ENCODE measurements at places on chromosomes 5 and 9.

DNA sequence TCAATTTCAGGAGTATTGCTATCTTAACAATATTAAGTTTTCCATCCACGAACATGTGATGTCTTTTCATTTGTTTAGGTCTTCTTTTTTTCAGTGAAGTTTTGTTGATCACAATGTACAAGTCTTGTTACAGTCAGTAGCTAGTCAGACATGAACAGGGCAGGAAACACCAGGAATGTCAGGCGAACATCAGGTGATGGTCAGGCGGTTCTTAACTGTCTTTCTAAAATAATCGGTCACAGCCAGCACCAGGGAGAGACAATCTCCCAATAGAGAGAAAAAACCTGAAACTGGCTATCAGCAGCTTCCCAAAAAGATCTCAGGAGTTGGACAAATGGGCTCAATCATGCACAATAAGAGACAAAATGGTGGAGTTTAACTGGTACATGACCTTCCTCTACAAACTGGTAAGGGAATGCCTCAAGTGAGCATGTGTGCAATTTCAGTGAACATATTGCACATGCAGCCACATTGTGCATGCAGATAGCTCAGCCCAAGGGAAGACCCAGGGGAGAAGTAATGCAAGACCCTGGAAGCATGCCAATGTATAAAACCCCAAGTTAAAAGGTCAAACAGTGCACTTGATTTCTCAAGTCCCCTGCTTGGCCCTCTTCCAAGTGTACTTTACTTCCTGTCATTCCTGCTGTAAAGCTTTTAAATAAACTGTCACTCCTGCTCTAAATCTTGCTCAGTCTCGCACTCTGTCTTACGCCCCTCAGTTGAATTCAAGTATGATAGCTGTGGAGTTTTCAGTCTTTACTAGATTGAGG lies 176.1 kb upstream of the RASEF start:
- DNase-seq: peak; percentile 26

GRCh38 chr5:74143151-74143550 lies 497.4 kb downstream of the ENC1 start:
- no peak for DNase-seq

DNA sequence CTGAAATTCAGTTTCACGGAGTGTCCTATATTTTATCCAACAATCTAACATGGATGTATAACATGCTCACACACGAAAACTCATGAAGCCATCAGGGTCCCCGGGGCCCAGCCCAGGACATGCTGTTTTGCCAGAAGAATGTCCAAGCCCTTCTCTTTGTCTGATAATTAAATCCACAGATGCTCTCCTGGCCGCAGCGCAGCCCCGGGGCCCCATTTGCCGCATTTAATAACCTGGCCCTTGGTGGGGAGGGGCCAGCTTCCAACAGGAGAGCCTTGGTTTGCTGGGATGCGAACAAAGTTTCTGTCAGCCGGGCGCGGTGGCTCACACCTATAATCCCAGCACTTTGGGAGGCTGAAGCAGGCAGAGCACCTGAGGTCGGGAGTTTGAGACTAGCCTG lies 30.0 kb downstream of the PLPP7 start:
- DNase-seq: peak; percentile 88

GRCh38 chr9:123421186-123421585 lies 65.2 kb downstream of the CRB2 start:
- DNase-seq: no peak

GRCh38 chr9:89080193-89080592 lies 88.9 kb downstream of the S1PR3 start:
- DNase-seq: no peak

- DNase-seq: no peak
Observed at GRCh38 chr5:110973510-110973909, 98.0 kb upstream of the TSLP start.

GRCh38 chr5:97764700-97765099 lies 581.7 kb upstream of the RIOK2 start:
- DNase-seq: no peak

DNA sequence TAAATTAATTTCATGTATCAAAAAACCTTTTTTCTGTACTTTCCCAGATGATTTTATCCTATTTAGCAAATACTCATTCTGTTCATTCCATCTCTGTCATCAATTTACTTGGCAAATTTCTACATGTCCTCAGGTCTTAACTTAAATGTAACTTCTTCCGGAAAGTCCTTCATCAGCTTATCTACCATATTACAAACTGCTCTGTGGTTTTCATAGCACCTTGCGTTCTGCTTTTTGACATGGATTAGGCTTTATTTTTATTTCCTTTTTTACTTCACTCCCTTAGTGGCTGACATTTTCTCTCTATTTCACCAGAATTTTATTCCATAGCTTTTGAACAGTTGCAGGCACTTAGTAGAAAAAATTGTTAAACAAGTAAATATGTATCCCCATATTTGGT lies 1040.8 kb downstream of the TAF11L14 start:
- DNase-seq: no peak

GRCh38 chr5:151205411-151205810 lies 18.5 kb downstream of the CCDC69 start:
- DNase-seq: no peak

DNA sequence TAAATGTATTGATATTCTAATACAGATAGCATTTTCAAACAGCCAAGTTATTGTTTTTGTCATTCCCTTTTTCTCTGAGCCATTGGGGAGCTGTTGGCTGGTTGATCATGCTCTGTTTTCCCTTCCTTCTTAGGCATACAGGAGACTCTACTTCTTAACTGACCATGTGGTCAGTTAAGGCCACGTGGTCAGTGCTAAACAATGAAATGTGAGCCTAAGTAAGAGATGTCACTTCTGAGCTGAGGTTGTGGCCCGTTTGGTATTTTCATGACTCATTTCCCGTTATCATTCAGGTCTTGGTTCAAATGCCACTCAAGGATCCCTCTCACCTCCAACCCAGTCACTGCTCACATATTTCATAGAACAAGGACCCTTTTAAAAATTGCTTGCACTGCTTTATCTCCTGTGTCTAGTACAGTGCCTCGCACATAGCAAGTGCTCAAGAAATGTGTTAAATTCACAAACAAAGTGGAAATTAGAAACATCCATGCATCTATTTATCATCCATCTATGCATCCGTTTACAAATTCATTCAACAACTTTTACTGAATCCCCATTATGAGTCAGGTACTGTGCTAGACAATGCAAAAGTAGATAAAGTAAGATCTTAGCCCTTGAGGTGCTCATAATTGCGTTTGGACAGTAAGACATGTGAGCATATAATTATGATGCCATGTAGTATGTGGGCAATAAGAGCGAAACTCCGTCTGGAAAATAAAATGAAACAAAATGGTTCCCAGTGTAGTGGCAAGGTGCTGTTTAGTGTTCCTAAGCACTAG lies 50.7 kb downstream of the ARRDC3 start:
- DNase-seq: no peak

- DNase-seq: no peak
Observed at GRCh38 chr9:101269591-101270283, 115.1 kb downstream of the BAAT start.

GRCh38 chr5:168288349-168289245 lies 2.8 kb upstream of the WWC1 start:
- no peak for DNase-seq

GRCh38 chr5:121264605-121265004 lies 587.1 kb upstream of the FTMT start:
- DNase-seq: no peak

DNA sequence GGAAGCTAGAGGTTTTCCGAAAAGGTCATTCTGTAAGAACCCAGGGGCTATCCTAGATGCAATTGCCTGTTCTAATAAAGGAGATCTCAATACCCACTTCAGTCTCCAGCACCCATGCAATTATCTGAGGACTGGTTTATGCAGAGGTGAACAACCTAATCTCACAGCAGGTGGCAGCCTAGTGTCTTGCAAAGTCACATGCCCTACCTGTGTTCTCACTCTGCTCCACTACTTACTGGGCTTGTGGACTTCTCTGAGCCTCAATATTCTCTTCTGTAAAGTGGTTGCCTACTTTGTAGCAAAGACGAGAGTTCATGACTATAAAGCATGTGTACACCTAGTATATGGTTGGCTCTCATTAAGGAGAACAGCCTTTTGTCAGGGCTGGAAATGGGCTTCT lies 21.0 kb upstream of the ALDH1B1 start:
- DNase-seq: no peak

- DNase-seq: no peak
Observed at GRCh38 chr9:108640230-108640629, 215.6 kb downstream of the ACTL7B start.

DNA sequence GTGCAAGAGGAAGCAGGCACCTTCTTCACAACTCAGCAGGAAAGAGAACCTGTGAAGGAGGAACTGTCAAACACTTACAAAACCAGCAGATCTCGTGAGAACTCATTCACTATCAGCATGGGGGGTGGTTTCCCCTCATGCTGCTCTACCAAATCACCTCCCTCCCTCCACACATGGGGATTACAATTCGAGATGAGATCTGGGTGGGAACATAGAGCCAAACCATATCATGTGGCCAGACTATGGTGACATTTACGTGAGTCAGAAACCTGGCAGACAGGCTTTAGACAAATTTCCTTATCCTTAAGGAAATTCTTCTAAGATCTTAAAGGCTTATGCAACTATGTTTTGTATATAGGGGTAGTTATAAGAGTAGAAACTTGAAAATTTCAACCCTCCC lies 8.7 kb upstream of the AOPEP start:
- DNase-seq: no peak

DNA sequence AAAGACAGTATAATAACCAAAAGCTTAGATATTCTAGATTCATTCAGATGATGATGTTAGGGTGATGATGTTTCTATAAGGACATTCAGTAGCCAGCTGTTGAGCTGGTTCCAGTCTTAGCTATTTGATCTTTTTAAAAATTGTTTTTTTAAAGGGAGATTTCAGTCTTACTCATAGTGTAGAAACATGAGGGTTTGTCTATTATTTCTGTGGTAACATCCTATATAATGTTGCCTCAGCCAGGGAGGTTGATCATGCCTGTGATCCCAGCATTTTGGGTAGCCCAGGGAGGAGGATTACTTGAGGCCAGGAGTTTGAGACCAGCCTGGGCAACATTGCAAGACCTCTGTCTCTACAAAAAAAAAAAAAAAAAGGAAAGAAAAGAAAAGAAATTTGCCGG lies 167.8 kb downstream of the DOCK2 start:
- no peak for DNase-seq

DNA sequence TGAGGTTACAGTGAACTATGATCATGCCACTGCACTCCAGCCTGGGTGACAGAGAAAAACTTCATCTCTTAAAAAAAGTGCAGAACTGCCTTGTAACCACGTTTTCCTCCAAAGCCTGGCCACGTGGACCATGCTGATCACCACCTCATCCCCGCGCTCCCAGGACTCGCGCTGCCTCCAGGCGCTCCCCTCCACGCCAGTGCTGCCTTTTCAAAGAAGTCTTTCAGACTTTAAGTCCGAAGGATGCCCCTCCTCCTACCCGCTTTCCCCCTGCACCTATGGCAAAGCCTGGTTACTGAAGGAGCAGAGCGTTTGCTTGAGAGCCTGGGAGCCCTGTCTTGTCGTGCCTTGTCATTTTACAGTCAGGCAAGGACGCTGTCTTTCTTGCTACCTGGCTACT lies 43.8 kb downstream of the HABP4 start:
- no peak for DNase-seq

- DNase-seq: peak; percentile 43
Observed at GRCh38 chr9:134554373-134555093, 87.1 kb upstream of the COL5A1 start.

DNA sequence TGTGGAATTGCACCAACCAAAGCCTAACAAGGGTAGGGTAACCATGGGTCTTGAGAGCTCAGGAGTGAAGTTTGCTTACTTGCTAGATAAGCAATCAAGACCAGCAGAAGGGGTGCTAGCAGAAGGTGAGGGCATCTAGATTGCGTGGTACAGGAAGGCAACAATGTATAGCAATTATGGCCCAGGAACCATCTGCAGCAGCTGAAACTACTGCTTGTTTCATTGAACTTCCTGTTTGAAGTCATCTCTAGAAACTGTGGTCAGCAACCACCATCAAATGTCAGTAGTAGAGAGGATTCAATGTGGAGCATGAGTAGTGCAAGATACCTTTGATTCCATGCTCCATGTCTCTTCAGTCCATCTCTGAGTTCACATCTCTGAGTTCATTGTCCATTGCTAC lies 462.1 kb upstream of the GRAMD2B start:
- no peak for DNase-seq

DNA sequence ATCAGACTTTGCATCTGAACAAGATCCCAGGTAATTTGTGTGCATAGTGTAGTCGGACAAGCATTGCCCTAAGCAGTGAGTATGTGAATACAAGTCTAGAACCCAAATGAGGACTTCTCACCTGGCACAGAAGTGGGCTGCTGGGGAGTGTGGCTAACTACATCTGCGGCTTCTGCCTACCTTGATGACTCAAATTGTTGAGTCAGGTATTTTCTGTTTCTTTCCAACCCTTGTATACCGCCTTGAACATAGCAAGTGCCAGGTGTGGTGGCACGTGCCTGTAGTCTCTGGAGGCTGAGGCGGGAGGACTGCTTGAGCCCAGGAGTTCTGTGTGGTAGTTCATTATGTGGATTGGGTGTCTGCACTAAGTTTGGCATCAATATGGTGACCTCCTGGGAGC lies 7.9 kb upstream of the JADE2 start:
- no peak for DNase-seq

DNA sequence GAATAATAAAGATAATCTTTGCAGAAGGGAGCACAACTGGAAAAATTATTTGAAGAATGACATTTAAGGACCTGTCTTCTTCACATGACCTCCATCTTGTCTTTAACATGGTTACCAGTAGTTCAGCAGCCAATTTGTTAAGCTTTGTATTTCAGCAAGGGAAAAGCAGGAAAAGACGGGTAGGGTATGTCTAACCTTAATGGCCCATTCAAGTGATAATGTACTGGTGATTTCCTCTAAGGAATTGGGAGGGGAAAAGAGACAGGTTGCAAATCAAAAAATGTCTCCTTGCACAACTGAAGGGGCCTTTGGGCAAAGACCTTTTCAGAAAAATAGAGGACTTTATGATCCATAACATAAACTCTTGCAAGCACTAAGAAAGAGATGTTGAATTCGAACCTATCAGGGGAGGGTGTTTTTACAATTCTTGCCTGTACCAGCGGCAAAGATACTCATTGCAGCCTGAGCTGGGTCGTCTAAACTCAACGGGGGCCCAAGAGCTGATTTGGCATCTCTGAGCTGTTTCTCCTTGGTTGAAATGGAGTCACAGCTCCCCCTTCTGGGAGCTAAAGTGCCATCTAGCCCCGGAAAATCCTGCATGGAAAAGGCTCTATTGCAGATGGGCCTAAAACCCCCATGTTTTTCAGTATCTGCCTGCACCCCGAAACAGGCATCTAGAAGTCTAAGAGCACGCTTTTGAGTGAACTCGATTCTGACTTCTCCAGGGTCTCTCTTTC lies 3.8 kb downstream of the BRINP1 start:
- no peak for DNase-seq

All from right hindlimb (tissue), 1 donor.